ENCODE measurements at places on chromosomes 13 and 19. TPM values are rescaled to one million over a fixed set of nuclear protein-coding genes. Genes with fewer than 3 reads are reported as not detected.

Gene RDH13
- total RNA-seq, result 23.6 TPM

Gene LRP3
- total RNA-seq, result 32.2 TPM

Gene ZNF837
- total RNA-seq, result 1.6 TPM

Gene CEACAM4
- total RNA-seq, result 4.0 TPM

DNA sequence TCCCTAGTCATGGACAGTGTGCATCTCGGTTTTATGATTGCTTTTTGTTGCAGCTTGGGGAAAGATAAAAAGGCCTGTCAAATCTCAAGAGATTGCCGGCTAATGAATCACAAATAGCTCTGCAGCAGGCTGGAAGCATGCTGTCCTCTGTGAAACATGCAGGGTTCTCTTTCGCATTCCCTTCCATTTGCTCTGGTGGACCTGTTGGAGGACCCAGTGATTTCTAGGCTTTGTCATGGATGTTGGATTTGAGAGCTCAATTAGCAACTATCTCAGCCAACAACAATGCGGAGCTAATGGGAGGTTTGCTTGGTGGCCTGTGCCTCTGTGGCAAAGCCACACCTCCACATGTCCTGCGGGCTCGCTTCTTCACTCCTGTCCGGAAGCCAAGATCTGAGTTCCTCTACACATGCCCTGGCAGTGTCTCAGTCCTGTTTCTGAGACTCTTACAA lies 418.1 kb upstream of the ARGLU1 start:
- no peaks in the 10 kb centered on the region for H3K4me1 ChIP-seq
- no peak overlapping the region for H3K4me3 ChIP-seq
- no peaks in the 10 kb centered on the region for H3K36me3 ChIP-seq
- no peak overlapping the region for H3K27ac ChIP-seq
- DNase-seq, result no peak

DNA sequence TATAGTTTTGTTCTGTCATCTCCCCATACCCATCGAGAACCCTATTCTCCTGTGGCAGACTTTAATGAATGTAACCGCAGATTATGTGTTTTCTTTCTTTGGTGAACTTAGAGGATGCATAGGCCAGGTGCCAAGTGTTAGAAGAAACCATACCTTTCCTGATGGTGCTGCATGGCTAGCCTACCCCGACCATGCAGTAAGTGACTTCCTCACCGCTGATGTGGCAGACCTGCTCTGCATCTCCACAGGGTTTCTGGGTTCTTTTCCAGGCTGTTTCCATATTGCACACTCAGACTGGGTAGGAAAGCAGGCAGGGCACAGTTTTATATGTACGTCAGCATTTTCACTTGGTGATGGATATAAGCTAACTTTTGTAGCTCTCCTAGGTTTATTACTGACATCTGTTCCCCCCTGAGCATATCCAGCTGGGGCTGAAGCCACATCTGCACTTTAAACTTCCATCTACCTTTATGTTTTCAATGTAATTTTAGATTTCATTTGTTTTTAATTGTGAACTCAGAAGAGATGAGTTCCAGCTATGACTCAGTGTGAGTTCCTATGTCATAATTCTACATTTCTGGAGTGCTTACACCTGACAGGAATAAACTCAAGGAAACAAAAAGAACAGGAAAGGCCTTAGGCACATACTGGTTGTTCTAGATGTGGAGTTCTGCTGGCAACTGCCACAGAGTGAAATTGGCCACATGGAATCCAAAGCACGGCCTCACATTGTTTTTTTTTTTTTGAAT lies 42.3 kb downstream of the LRCH1 start:
- no peak for DNase-seq
- H3K4me1 ChIP-seq, result peaks cover 90% of the 10 kb centered on the region
- no peaks in the 10 kb centered on the region for H3K36me3 ChIP-seq
- H3K27me3 ChIP-seq, result no peaks in the 10 kb centered on the region

GRCh38 chr13:72617951-72618350 lies 109.5 kb downstream of the MZT1 start:
- no peaks in the 10 kb centered on the region for H3K36me3 ChIP-seq
- no peak overlapping the region for H3K4me3 ChIP-seq
- no peak for DNase-seq
- H3K4me1 ChIP-seq, result no peaks in the 10 kb centered on the region
- no peak overlapping the region for H3K27ac ChIP-seq

DNA sequence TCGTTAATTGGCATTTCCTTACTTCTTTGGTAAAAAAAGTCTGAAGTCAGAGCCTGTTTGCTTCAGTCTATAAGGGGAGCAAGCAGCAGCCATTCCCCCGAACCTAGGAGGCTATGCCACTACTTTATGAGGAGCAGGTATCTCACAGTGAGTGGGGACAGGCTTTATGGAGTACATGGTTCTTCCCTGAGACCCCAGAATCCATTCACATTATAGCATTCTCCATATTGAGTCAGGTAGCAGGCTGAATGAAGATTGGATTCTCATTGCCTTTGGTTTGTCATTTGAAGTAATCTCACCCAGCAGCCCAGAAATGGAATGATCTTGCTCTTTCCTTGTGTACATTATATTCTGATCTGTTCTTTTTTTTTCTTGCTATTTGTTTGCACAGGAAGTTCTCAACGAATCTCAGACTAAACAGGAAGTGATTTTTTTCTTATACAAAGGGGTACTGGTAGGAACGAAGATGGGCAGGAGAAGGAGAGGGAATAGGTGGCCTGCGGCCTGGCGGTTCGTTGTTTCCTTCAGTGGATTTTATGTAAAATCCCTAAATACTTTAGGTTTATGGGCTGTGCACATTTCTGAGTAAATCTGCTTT lies 74.4 kb downstream of the ARHGAP35 start:
- peaks cover 34% of the 10 kb centered on the region for H3K4me1 ChIP-seq
- no peaks in the 10 kb centered on the region for H3K27me3 ChIP-seq
- no peak overlapping the region for H3K27ac ChIP-seq
- H3K4me3 ChIP-seq, result no peak overlapping the region
- H3K36me3 ChIP-seq, result no peaks in the 10 kb centered on the region

GRCh38 chr19:46902402-46902766 lies 41.6 kb downstream of the ARHGAP35 start:
- no peaks in the 10 kb centered on the region for H3K36me3 ChIP-seq
- H3K27ac ChIP-seq, result no peak overlapping the region
- no peaks in the 10 kb centered on the region for H3K27me3 ChIP-seq
- no peak for DNase-seq

DNA sequence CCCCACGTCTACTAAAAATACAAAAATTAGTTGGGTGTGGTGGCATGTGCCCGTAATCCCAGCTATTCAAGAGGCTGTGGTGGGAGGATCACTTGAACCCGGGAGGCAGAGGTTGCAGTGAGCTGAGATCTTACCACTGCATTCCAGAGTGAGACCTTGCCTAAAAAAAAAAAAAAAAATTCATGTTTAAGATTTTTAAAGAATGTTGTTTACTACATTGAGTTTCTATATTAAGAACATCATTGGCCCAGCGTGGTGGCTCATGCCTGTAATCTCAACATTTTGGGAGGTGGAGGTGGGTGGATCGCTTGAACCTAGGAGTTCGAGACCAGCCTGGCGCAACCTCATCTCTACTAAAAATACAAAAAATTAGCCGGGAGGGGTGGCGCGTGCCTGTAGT lies 31.9 kb upstream of the FLT1 start:
- no peak overlapping the region for H3K27ac ChIP-seq
- no peak for DNase-seq
- H3K27me3 ChIP-seq, result no peaks in the 10 kb centered on the region
- peaks cover 6% of the 10 kb centered on the region for H3K4me1 ChIP-seq
- H3K4me3 ChIP-seq, result no peak overlapping the region

DNA sequence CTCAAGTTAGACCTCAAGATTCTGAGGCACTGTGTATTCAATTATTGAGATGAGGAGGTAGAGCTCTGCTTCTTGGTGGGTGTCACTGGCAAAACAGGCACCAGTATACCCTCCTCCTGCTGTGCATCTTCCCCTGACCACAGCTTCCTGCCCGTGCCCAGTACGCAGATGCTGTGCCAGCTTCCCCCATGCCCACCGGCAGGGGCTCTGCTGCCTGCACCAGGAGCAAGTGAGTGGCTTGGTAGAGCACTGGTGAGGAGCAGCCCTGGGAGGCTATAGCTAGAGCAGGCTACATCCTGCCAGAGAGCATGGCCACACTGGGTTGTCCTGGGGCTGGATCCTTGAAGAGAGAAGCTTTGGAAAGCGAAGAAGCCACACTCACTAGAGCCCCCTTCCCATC lies 21.0 kb upstream of the RNF17 start:
- H3K27me3 ChIP-seq, result no peaks in the 10 kb centered on the region
- H3K4me1 ChIP-seq, result peaks cover 23% of the 10 kb centered on the region
- no peaks in the 10 kb centered on the region for H3K36me3 ChIP-seq

GRCh38 chr19:33194532-33194885 lies 379 bp downstream of the LRP3 start:
- DNase-seq, result no peak
- H3K27ac ChIP-seq, result no peak overlapping the region
- H3K36me3 ChIP-seq, result peaks cover 5% of the 10 kb centered on the region
- no peaks in the 10 kb centered on the region for H3K4me1 ChIP-seq
- H3K27me3 ChIP-seq, result no peaks in the 10 kb centered on the region
- H3K4me3 ChIP-seq, result peak overlapping the region; percentile 84

DNA sequence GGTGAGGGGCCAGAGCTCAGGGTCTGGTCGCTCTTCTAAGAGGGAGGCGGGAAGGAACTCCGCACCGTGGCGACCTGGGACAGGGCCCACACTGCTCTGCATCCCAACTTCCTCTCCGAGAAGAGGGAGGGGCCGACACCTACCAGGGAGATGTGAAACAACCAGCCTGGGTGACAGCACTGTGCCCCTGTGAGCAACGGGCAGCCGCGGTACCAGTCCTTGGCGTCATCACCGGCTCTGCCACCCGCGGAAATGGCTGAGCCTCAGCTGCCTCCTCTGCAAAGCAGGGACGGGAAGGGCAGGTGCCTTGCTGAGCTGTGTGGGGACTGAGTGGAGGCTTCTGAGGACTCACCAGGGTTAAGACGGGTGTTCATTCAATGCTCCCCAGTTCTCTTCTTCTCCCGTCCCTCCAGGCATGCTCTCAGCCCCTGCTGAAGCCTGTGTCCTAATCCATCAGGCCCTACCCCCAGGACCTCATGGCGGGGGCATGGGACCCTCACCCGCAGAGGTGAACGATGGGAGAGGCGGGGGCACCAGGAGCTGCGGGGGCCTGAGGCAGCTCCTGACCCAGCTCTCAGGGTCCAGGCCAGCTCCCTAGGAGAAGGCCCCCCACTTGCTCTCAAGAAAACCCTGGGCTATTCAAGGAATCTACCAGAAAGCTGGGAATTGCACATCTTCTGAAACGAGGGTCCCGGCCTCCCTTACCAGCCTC lies 9.3 kb downstream of the ZNF787 start:
- H3K4me3 ChIP-seq, result no peak overlapping the region
- no peaks in the 10 kb centered on the region for H3K36me3 ChIP-seq
- peaks cover 52% of the 10 kb centered on the region for H3K4me1 ChIP-seq
- no peak overlapping the region for H3K27ac ChIP-seq
- H3K27me3 ChIP-seq, result no peaks in the 10 kb centered on the region

- no peak overlapping the region for H3K27ac ChIP-seq
- no peaks in the 10 kb centered on the region for H3K27me3 ChIP-seq
- peaks cover 6% of the 10 kb centered on the region for H3K4me1 ChIP-seq
- H3K4me3 ChIP-seq, result no peak overlapping the region
These were observed 806.1 kb upstream of the ARGLU1 start for GRCh38 chr13:107374038-107374437.

DNA sequence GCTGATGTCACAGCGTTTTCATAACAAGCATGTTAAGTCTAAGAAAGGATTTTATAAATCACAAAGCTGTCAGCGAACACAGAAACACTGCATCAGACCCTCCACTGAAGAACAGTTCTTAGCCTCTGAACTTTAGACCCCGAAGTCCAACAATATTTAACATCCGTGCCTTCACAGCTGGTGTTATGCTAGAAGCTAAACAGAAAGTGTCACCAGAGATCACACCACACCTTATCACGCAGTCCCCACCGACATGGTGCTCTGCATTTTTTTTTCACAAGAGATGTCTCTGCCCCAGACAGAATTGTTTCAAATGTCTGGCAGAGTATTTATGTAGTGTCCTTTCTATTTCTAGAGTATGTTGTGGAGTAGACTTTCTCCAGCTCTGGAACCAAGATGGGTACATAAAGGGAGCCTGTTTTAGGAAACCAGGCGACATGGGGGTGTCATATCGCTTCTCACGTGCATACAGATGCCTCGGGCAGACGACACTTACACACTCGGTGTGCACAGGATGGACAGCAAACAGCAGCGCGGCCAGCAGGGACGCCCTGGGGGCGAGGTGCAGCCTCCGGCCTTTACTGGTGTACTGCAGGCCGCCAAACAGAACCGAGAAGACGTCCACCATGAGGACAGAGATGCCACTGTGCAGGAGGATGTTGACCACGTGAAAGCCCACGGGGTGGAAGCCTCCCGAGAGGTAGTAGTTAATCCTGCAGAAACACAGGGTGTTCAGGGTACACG lies 12.0 kb downstream of the TMTC4 start:
- H3K27ac ChIP-seq, result no peak overlapping the region
- H3K4me3 ChIP-seq, result no peak overlapping the region
- no peaks in the 10 kb centered on the region for H3K4me1 ChIP-seq
- no peaks in the 10 kb centered on the region for H3K27me3 ChIP-seq
- peaks cover 21% of the 10 kb centered on the region for H3K36me3 ChIP-seq
- no peak for DNase-seq
